ENCODE measurements at places on chromosomes 11 and 22.

DNA sequence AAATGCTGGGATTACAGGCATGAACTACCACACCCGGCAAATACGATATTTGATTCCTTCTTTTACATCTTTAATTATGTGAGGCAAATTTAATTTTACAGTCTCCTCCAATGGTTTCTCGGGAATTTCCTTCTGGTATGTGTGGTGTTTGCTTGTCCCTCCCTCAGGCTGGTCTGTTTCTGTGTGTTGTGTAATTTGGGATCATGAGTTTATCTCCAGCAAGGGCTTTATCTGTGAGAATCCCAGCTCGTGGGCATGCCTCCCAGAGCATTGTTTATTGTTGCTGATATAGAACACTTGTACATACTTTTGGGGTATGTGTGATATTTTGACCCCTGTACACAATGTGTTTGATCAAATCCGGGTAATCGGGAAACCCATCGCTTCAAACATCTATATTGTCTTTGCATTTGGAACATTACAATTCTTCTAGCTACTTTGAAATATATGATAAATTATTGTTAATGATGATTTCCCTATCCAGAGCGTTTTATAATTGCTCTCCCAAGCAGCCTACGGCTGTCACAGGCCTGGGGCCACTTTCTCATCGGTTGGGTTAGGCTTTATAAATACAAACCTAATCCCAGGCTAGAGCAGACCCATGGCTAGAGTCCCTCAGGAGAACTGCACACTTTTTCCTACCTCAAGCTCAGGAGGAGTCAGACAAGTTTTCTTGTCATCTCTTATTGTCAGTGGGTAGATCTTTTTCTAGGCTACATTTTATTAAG is 15.0 kb upstream of the PRR5 start:
- no peak for DNase-seq

GRCh38 chr22:19872779-19873137 is 18.1 kb upstream of the GNB1L start:
- no peak for DNase-seq

GRCh38 chr11:1521382-1522080 is 35.0 kb upstream of the MOB2 start:
- DNase-seq: peak; percentile 90

- DNase-seq: no peak
Measured at GRCh38 chr11:117876341-117877119, at the start of gene FXYD6. Gene FXYD6, minus strand, starts transcription at chr11:117876658. Its CDS starts 33,882 bp downstream, at chr11:117842776.

DNA sequence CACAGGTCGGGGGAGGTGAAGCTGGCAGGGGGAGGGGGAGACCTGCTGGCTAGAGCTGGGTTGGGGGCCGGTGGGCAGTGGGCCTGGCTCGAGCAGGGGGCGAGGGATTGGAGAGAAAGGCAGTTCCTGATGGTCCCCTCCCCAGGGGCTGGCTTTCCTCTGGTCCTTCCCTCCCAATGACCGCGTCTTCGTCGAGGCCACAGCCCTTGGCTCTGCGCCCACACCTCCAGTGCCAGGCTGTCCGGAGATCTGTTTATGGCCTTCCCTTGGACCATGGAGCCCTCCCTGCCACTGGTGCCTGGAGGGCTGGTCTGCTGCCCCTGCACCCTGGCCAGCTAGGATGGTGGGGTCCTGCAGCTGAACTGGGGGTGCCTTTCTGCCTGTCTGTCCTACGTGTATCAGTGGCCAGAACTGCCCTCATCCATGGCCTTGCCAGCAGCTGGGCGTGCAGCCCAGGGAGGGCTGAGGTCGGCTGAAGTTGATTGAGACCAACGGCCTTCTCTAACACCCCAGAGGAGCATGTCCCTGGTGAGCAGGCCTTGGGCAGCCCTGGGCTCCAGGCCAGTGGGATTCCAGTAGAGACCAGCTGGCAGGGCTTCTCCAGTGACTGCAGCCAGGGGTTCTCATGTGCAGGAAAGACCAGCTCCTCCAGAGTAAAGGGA is 12.3 kb downstream of the TANGO2 start:
- no peak for DNase-seq

Data from GM20000 (cell line).